Activated CD4-positive, alpha-beta memory T cell treated with anti-CD3 and anti-CD28 coated beads for 36 hours (primary cell): ENCODE measurements at places on chromosomes 6 and 20. TPM values are rescaled to one million over a fixed set of nuclear protein-coding genes. Genes with fewer than 3 reads are reported as not detected.

Gene TCF15
- total RNA-seq: not detected

Gene AURKA
- 99.7 TPM for total RNA-seq

Gene VWA7
- total RNA-seq: 2.1 TPM

Gene OLIG3
- total RNA-seq: 0.15 TPM

Gene IL17F
- 113 TPM for total RNA-seq

Gene IRF4
- 705 TPM for total RNA-seq

Gene BIRC7
- not detected for total RNA-seq

Gene SPAG4
- 7.5 TPM for total RNA-seq

Gene LKAAEAR1
- total RNA-seq: not detected

Gene SEMG1
- not detected for total RNA-seq

Gene TRIM15
- total RNA-seq: 1.6 TPM

Gene C20orf141
- total RNA-seq: not detected

Gene SLC25A27
- total RNA-seq: 0.53 TPM

Gene ADAM33
- not detected for total RNA-seq

Gene MYH7B
- total RNA-seq: 0.61 TPM

Gene GJA1
- total RNA-seq: not detected

Gene TFAP2D
- not detected for total RNA-seq

Gene C20orf204
- total RNA-seq: 3.1 TPM

Gene SAMD3
- total RNA-seq: 3.7 TPM

Gene FAM83C
- total RNA-seq: not detected

Gene OPRM1
- total RNA-seq: not detected

Gene CNKSR3
- 0.12 TPM for total RNA-seq

Gene CCDC170
- total RNA-seq: not detected

Gene SEMG2
- not detected for total RNA-seq

Gene C20orf202
- total RNA-seq: not detected

Gene DIDO1
- total RNA-seq: 48.4 TPM

Gene ZNF831
- total RNA-seq: 7.6 TPM

Gene CD83
- 23.0 TPM for total RNA-seq

Gene PLEKHG1
- total RNA-seq: 5.0 TPM

Gene OXT
- not detected for total RNA-seq

Gene PTPN1
- total RNA-seq: 80.6 TPM

Gene UBD
- 0.70 TPM for total RNA-seq

Gene SNAP91
- not detected for total RNA-seq

Gene CGA
- not detected for total RNA-seq

Gene ERMARD
- total RNA-seq: 24.6 TPM
